ENCODE measurements at places on chromosomes 5 and 9. TPM values are rescaled to one million over a fixed set of nuclear protein-coding genes. Genes with fewer than 3 reads are reported as not detected.

Gene CSF1R
- not detected for total RNA-seq

Gene GABRA1
- not detected for total RNA-seq

Gene SCGB3A1
- total RNA-seq, result not detected

Gene GCNT4
- total RNA-seq, result 14.7 TPM

Gene KIF4B
- total RNA-seq, result not detected

Gene COL23A1
- not detected for total RNA-seq

Gene ADAMTS19
- not detected for total RNA-seq

Gene PCDHGB1
- not detected for total RNA-seq

Gene AMBP
- total RNA-seq, result 3.0 TPM

Gene CDKN2B
- 1.4 TPM for total RNA-seq

Gene DNAH5
- not detected for total RNA-seq

Gene CFAP157
- total RNA-seq, result 0.40 TPM

DNA sequence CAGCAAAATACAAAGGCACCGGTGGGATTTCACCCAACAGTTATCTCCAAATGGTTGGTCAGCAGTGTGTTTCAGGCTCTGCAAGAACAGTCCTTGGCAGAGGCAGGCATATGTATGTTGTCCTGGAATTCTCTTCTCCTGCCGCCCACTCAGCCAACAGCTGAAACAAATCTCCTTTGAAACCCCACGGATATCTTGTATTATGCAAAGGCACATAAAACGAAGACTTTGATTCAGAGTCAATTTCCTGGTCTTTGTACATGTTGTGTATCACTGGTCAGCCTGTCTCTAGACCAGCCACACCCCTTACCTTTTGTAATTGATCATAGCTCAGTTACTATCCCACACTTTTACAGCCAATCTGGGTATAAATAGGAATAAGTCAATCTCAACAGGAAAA, 29.2 kb downstream of the FREM1 start:
- no peak for DNase-seq

DNA sequence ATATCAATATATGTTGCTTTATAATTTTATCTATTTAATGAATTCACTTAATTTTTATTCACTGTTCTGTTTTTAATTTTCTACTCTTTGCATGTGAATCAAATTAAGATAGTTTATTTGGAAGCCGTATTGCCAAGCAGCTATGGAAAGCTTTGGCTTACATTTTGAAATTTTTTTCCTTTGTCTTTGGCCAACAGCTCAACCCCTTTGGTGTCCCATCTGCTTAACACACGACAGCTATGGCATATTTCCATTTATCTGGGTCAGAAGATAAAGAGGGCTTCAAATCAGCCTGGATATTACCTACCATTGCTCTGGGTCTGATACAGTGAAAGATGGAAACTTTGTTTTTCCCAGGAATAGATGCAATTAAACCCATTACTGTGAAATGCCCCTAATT, 201.0 kb downstream of the WDR70 start:
- DNase-seq, result no peak

GRCh38 chr5:82283893-82284292, 5.7 kb upstream of the RPS23 start:
- DNase-seq, result no peak

GRCh38 chr5:135100431-135100830, 66.4 kb upstream of the PITX1 start:
- DNase-seq, result no peak

- no peak for DNase-seq
Observed at GRCh38 chr5:141879941-141880738, 1.9 kb upstream of the PCDH1 start.

GRCh38 chr5:58890701-58891085, 307.8 kb downstream of the RAB3C start:
- no peak for DNase-seq

DNA sequence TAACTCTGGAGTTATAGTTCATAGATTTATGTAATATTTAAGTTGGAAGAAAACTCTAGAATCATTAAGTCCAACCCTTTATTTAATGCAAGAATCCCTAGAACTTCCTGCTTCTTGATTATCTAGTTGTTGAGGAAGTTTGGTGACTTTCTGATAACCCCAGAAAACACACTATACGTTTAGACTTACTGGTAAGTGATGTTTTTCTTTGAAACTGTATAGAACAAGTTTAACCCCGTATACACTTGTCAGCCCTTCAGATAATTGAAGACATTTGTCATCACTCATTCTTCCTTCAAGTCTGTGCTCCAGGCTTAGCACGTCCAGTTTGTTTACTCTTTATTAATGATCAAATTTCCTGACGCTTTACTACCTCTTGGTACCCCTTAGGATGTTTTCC, 9.0 kb downstream of the NDUFS4 start:
- DNase-seq, result no peak

GRCh38 chr5:161966564-161966963, 101.0 kb upstream of the GABRG2 start:
- no peak for DNase-seq

DNA sequence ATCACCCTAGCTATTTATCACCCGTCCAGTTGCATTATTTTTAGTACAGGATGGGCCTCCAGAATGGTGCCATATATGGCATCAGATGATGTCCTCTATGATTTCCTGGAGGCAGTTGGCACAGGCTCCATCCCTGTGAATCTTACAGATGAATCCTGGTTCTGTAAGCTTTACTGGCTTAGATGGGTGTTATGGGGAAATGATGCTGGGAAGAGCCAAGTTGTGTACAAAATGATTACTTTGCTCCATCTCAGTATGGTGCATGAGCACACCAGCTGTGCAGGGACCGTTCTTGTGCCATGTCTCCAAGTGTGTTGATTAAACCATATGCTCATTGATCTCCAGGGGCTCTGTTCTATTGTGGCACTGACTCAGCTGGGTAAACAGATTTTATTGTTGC, 755.7 kb downstream of the TLR4 start:
- no peak for DNase-seq

DNA sequence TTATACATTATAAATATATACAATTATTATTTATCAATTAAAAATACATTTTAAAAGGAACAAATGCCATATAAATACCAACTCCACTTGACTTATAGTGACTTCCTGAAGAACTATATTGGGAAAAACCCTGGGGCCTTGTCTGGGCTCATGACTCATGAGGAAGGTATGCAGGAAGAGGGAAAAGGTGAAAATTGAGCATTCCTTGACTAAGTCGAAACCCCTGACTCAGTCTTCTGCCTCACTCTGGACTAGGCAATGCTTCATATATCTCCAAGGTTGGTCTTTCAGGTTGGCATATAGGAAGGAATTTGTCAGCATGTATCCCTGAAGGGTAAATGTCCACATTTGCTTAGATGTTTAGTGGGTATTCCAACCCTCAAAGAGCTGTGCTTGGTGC, 78.5 kb downstream of the SH3TC2 start:
- no peak for DNase-seq

DNA sequence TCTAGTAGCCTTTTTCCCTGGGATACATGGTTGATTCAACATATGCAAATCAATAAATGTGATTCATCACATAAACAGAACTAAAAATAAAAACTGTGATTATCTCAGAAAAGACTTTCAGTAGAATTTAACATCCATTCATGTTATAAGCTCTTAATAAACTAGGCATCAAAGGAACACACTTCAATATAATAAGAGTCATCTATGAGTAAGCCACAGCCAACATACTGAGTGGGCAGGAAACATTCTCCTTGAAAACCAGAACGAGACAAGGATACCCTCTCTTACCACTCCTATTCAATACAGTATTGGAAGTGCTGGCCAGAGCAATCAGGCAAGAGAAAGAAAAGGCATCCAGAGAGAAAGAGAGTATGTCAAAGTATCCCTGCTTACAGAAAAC, 239.9 kb downstream of the ATPSCKMT start:
- no peak for DNase-seq

DNA sequence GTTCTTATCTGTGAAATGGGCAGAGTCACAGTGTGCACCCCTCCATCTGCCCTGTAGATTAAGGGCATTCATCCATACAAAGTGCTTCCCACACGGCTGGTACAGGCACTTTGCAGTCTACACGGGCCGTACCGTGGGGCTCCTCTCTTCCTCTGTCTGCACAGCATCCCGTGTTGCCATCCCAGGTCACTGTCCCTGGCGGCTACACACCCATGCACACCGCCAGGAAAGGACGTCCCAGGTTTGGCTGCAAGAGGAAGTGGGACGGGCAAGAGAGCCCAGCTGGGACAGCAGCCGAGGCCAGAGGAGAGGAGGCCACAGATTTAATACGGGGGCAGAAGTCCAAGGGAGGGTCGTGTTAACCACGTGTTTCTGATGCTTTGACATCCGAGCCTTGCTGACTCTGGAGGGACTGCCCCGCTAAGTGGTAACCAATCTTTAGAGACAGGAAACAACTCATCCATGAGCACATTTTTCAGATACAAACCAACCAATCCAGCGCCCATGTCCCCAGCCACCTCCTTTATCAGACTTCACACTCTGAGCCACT, 120.0 kb downstream of the ZNF354C start:
- DNase-seq, result no peak

DNA sequence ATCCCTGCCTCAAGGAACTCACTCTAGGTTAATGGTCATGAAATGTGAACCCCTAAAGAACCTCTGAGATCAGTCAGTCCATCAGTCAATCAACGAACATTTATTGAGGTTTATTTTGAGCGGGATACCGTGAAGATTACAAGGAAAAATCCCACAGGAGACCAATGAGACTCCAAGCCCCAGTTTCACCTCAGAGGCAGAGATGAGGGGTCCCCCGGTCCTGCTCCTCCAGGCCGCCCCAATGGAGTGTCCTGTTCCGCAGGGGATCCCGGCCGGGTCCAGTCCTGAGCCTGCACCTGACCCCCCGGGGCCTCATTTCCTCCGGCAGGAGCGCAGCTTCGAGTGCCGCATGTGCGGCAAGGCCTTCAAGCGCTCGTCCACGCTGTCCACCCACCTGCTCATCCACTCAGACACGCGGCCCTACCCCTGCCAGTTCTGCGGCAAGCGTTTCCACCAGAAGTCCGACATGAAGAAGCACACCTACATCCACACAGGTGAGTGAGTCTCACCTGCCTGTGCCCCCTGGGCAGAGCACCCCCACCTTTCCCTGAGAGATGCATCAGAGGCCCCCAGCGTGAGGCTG, 11.0 kb downstream of the GFI1B start:
- DNase-seq, result no peak

DNA sequence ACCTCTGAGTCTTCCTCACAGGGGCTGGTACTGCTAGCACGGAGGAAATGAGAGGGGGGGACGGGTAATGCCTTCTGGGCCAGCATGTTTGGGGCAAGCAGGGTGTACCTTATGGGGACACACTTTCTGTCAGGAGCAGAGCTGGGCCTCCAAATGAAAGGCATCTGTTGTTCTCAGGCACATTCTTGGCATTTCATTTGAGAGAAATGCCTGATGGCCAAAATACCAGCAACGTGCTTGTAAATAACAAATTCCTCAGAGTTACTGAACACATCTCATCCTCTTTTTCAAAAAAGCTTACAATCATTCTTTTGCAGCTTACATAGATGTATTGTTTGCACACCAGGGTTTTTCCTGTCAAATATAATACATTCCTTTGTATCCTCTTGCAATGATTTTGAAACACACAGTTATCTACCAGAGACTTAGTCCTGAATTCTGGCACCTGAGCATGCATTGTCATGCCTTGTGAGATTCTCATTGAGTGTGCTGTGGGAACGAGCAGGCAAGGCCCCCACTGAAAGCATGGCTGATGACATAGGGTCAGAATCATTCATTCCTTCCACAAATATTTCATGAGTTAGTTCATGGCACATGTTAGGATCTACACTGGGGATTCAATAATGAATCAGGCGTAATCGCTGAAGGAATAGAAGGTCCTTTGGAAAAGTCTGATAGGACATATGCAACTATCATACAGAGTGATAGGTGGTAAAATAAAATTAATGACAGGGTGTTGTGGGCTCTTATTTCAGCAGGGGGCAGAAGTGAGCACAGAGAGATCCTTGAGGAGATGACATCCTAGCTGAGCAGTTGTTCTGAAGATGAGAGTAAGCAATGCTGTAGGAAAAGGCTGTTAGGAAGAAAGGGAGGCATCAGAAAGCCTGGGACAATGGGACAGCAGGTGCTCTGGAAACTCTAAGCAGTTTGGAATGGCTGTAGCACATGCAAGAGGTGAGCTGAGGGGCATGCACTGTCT, 260.9 kb upstream of the TUT7 start:
- DNase-seq, result no peak

DNA sequence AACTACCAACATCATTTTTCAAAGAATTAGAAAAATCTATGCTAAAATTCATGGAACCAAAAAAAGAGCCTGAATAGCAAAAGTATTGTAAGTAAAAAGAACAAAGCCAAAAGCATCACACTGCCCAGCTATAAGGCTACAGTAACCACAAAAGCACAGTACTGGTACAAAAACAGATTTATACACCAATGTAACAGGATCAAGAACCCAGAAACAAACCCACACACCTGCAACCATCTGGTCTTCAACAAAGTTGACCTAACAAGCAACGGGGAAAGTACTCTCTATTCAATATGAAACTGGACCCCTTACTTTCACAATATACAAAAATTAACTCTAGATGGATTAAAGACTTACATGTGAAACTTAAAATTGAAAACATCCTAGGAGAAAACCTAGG, 94.2 kb upstream of the TARS1 start:
- no peak for DNase-seq

GRCh38 chr9:95718263-95718662, 157.2 kb upstream of the ERCC6L2 start:
- DNase-seq, result no peak

DNA sequence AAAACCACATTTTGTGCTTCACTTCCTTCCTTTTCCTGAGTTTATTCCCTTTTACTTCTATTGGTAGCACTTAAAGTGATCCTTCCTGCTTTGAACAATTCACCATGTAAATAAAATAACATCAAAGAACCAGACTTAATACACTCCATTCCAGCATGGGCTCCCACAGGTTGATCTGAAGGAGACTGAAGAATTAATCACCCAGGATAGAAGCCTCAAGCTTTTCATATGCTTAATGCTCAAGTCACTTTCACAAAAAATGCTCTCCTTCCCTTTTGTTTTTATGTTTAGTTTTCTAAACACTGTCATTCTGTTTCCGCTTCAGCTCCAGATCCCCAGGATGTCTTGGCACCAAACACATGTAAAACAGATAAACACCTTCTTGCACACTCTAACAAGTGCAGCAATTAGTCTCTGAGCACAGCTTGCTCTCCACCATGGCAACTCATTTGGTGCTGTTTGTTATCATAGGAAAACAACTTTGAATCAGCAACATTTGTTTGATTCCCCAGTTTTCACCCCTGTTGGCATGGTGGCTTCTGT, 37.0 kb downstream of the DMRTA1 start:
- DNase-seq, result no peak

DNA sequence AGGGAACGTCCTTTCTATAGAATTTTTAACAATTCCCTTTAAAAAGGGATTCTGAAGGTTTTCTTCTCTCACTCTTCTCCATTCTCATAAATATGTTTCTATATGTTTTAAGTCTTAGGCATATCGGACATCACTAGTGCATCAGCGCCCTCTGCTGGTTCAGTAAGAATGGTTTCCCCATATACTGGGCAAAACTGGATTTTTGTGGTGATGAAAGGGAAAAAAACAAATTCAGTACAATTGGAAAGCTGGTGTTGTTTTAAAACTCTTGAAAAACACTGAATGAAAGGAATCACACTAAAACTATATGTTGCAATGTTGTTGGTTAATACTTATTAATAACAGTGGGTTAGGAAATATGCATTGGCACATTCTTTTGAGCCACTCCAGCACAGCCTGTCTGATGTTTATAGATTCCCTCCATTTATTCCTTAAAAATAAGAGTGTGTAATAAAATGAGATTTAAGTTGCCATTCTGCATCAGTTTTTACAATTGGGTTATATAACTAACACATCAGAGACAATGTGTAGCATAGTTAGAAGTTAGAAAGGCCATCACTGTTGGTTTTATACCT, 15.8 kb downstream of the CWC27 start:
- peak; percentile 52 for DNase-seq

- peak; percentile 40 for DNase-seq
Observed at GRCh38 chr9:134301387-134302129, 24.7 kb upstream of the RXRA start.
